ENCODE measurements at places on chromosomes 16 and 17.
A peak's percentile ranks its signal among the peaks of the same experiment; 100 is the strongest.

- no peak for DNase-seq
These were observed 19.0 kb downstream of the SMPD3 start for GRCh38 chr16:68429076-68429854.

- no peak for DNase-seq
These were observed 9.7 kb upstream of the SSTR5 start for GRCh38 chr16:1062895-1063294.

- no peak for DNase-seq
These were observed 66.7 kb upstream of the TANC2 start for GRCh38 chr17:62899361-62899760.

DNA sequence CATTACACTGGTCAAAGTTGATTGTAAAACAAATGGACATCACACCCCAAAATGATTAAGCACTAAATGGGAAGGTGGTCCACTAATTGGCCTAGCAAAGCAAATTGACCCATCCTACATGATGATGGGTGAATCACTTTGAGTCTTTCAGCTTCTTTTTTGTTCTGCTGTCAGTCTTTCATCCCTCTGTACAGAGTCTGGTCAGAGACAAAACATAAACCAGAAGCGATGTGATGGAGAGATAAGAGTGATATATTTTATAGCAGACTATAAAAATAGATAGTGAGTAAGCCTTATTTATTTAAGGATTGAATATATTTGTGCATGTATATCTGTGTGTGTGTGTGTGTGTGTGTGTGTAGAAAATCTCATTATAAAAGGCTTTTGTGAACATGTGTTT, 618.4 kb upstream of the SOX9 start:
- DNase-seq: no peak

- DNase-seq: peak; percentile 95
These were observed 1.7 kb upstream of the ZNF423 start for GRCh38 chr16:49857423-49858181.

GRCh38 chr16:1258225-1258600, 2.3 kb downstream of the TPSD1 start:
- no peak for DNase-seq

DNA sequence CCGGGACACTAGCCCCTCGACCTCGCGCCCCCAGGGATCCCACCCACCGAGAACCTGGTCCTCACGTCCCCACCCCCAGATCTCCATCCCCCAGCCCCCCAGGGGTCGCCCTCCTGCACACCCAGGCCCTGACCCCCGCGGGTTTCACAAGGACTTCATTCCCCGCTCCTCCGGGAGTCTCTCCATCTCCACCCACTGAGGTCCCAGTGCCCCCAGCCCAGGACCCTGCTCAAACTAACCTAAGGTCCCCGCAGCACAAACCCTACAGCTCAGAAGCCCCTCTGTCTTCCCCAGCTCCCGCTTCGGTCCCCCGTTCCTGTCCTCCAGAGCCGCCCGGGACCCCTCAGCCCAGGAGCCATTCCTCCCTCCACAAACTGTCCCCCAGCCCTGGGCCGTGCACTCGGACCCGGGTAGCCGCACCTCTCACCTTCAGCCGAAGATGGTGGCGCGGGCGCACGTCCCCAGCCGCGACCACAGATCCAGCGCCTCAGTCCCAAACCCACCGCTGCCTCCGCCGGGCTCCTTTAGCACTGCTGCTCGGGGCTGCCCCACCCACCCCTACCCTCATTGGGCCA, at the start of gene MYH10:
MYH10 (minus strand) TSS at position 499 of the 575 bp plus-strand sequence. CDS start 7,479 bp downstream, outside the sequence.
- DNase-seq: no peak

GRCh38 chr16:7871371-7871770, 538.7 kb downstream of the RBFOX1 start:
- DNase-seq: no peak

DNA sequence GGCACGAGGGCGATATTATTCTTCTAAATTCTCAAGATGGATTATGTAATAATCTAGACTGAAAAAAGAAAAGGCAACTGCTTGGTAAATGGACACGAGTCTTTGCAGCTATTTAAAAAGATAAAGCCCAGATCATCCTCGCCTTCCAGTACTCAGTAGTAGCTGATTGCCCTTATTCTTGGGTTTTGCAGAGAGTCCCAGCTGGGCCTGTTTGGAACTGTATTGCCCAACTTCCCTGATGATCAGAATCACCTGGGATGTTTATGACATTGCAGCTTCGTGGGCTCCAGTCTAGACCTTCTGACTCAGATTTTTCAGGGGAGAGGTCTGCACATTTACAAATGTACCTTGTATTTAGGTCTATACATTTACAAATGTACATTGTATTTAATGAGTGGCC, 213.5 kb downstream of the RAB11FIP4 start:
- DNase-seq: no peak

GRCh38 chr17:40327735-40328385, 18.9 kb downstream of the RARA start:
- no peak for DNase-seq

- DNase-seq: no peak
These were observed 98.1 kb upstream of the SEC14L1 start for GRCh38 chr17:77042476-77043231.

DNA sequence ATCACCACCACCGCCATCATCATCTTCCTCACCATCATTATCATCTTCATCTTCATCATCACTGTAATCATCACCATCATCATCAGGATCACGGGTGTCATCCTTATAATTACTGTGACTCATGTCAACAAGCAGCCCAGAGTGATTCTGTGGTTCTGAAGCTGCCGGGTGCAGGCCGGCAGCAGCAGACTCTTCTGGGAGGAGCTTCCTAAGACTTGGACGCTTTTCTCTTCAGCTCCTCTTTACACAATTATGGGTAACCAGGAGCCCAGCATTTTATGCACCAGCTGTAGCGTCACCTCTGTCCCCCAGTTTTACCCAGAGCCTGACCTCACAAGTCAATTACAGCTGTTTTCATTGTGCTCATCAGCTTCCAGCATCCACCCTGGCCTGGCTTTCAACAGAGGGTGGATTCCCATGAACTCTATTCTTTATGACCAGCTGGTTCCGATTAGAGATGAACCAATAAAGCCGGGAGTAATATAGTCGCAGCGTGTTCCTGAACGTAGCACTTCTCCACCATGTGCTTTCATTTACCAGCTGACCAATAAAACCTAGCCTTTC, 275.8 kb downstream of the FOXL1 start:
- DNase-seq: no peak

- DNase-seq: no peak
These were observed 88.2 kb downstream of the SPECC1 start for GRCh38 chr17:20097330-20097729.

DNA sequence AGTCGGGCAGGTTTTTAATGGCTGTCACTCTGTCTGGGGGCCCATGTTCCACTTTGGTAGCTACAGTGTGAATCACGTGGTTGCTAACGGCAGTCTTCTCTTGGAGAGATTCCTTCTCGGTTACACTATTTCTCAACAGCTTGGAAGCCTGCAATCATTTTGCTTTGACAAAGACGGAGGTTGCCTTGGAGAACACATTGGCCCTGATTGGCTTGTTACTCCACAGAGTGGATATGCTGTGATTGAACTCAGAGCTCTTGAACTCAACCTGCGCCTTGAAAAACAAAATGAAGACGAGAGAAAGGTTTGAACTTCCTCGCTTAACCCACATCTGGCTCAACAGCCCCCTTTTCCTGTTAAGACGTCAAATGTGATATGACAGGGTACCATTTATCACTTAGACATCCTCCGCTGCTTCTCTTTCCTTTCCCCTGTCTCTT, 218.9 kb downstream of the MAF start:
- no peak for DNase-seq

DNA sequence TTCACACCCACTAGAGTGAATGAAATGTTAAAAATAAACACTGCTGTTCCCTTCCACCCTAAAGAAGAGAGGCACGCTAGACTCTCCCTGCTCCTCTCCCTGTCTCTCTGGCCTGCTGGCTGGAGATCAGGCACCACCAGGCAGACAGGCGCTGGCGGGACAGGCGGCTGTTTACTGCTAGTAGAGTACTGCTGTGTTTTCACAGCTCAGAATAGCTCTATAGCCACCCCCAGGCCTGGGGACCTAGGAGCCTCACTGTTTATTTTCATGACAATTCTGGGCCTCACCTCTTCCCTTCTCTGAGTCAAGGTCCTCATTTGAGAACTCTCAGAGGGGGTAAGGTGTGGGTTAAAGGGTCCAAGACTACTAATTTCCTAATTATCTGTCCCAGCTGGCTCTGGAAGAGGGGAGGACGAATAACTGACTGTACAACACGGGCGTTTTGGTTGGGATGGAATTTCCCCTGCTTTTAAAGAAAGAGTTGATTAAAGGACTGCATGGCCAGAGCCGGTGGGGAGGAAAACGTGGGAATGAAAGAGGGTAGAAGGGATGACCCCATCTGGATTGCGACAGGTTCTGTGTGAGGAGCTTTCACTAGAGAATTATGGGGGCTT, 9.0 kb upstream of the G6PC1 start:
- DNase-seq: peak; percentile 65

DNA sequence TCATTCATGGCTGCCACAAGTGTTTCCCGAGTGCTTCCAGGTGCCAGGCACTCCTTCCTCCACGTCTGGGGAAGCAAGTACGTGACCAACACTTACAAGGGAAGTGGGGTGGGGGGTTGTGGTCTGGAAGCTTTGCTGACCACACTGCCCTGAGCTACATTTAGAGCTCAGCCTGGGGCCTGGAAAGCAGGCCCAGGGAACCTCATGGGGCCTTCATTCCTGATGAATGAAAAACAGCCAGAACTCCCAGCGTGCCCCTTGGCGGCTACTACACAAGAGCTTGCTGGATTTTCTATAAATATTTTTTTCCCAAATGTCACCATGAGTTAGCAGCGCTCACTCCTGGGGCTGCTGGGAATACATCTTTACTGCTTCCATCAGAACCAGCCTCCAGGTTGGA, 73.3 kb downstream of the ABCC12 start:
- no peak for DNase-seq

- peak; percentile 49 for DNase-seq
These were observed 390.3 kb downstream of the SLC39A11 start for GRCh38 chr17:72702136-72702735.

GRCh38 chr16:57972306-57972705, 1.4 kb upstream of the CNGB1 start:
- DNase-seq: no peak

DNA sequence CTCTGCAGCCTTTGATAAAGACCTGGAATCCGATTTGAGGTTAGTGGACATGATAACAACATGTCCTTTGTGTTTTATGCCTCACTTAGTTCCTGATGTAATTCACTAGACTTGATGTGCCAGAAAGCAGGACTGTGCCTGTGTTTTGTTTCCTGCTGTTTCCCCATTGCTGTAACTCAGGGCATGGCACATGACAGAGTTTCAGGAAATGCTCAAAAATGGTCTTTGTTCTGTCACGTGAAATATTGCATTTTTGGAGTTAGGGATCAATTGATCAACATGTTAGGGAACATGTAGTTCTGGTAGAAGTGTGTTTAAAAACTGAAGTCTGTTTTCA, 32.8 kb downstream of the DHX38 start:
- no peak for DNase-seq

GRCh38 chr16:16940351-16940750, 530.4 kb downstream of the XYLT1 start:
- no peak for DNase-seq

DNA sequence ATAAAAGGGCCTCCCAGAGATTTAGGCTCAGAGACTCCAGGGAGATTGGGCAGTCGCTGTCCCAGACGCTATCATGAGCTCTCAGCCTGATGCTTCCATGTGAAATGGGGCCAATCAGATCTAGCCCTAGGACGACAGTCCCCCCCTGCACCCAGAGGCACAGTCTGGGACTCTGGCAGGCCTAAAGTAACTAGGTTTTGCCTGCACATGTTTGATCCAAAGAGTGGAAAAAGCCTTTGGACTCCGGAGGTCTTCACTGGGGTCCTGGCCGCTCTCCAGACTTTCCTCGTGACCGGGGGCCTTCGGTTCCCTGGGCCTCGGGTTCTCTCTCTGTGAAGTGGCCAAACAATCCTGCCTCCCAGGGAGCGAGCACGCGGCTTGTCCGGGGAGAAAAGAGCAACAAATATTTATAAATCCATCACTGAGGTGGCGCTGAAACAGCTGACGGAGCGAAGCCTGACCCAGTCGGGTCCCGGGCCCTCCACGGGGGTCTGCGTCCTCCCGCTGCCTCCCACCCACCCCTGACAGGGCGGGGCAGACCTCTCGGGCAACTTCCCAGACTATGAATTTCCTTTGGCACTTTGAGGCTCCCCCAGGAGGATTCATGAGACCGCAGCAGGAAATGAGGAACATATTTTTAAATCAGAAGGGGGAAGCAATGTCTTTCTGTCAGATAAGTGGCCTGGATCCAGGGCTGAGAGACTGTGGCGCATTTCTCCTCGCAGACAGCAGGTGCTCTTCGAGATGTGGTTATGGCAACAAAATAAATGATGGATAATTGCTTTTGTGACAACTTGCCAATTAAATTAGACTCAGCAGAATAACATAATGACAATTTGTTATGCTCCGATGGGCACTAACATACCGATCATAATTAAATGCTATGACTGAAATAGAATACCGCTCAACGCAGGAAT, 38.9 kb downstream of the MRPS23 start:
- DNase-seq: no peak

DNA sequence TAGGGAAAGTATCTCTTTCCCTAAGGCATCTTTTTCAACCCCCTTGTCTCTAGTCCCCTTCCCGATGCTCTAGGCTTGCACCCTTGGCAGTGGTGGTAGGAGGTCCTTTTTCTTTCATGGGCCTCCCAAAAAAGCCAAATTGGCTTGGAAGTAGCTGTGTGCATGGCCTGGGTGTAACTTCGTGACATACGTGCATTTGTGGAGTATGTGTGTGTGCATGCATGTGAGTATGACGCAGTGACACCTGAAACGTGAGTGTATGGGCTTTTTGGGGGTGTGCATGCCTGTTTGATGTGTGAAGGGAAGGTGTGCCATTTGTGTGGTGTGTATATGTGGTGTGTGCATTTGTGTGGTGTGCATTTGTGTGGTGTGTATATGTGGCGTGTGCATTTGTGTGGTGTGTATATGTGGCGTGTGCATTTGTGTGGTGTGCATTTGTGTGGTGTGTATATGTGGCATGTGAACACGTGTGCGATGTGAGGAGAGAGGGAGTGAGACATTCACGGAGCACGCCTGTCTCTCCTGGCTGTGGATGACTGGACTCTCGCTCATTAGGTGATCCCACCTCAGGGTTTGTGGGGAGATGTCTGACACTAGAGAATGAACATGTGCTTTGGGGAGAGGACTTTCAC, 15.7 kb downstream of the IGFBP4 start:
- DNase-seq: no peak

- no peak for DNase-seq
These were observed 700 bp downstream of the UBN1 start for GRCh38 chr16:4847774-4848587.

DNA sequence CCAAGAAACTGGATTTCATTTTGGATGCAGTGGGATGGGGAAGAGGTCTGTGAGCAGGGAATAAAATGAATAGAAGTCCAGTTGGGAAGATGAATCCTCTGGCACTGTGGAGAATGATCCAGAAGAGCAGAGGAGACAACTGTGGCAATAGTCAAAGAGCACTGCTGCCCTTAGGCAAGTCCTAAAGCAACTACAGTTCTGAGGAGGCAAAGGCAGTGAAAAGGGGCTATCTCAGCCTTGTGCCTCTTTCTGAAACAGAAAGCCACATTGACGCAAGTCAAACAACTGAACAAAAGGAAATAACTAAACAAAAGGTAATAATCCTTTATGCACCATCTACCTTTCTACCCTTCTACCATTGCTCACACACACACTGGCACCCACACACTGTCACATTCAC, 238.0 kb upstream of the AXIN2 start:
- DNase-seq: no peak

All from HuH-7.5 (cell line).